Endodermal cell (in vitro differentiated cells): ENCODE measurements at places on chromosomes 11 and 22. TPM values are rescaled to one million over a fixed set of nuclear protein-coding genes. Genes with fewer than 3 reads are reported as not detected.

- DNase-seq, result no peak
Observed at GRCh38 chr11:19805827-19806226, 93.2 kb downstream of the NAV2 start.

Gene GAL
- total RNA-seq, result 97.6 to 119 TPM (median 98.9 TPM) in 3 replicates

GRCh38 chr22:22507743-22508273, 734 bp downstream of the ZNF280B start:
- DNase-seq, result no peak

Gene FOLR3
- total RNA-seq, result not detected in 3 replicates

Gene TRIM3
- 9.9 to 18.0 TPM (median 16.9 TPM) in 3 replicates for total RNA-seq

- DNase-seq, result no peak
Observed at GRCh38 chr11:69159150-69159852, 3.6 kb downstream of the SMIM38 start.

Gene MOGAT2
- not detected in 2 replicates for total RNA-seq
